ENCODE measurements at places on chromosomes 5 and 9. TPM values are rescaled to one million over a fixed set of nuclear protein-coding genes. Genes with fewer than 3 reads are reported as not detected.
A peak's percentile ranks its signal among the peaks of the same experiment; 100 is the strongest.

DNA sequence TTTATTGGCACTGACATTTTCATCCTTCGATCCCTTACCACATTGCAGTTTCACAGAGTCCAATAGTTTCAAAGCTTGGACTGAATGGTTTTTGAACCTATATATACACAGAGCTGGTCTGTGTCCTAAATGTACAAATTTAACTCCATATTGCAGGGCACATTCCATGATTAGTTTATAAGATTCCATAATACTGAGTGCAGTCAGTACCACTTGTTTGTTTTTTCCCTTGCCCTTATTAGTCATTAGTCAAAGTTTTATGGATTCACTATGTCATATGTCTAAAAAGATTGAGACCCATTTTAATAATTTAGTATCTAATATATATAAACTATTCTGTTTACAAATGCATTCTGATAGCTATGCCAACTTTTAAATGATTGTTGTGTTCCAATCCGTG lies 654.8 kb upstream of the MEF2C start:
- DNase-seq = no peak

- no peak for DNase-seq
Observed at GRCh38 chr5:51487952-51488351, 104.7 kb downstream of the ISL1 start.

DNA sequence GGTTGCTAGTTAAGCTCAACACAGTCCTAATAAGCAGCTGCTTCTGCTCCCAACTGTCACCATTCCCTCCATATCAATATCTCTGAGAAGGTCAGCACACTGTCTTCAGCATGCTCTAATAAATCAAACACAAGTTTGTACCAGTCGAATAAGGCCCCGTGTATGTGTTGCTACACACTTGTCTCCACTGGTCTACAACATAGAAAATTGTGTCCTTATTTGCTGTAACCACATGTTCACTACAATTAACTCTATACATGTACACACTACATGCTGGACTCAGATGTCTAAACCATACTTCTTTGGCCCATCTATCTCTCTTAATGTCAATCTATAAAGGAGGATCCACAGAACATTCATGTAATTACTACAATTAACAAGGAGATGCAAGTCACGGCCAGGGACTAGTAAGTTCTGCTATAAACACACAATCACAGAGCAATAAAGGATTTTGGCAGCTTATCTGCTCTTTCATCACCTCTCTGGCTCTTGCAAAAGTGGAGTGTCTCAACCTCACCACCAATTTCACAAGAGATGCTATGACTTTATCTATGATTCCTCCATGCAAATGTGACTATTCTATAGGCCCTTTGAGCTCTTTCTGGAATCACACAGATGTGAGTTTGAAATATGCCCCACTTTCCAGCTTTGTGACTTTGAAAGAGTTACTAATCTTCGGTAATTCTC lies 143.9 kb downstream of the SEMA5A start:
- no peak for DNase-seq

- no peak for DNase-seq
Observed at GRCh38 chr5:138615461-138615860, 40.3 kb upstream of the HSPA9 start.

- no peak for DNase-seq
Observed at GRCh38 chr5:121182788-121183490, 668.7 kb upstream of the FTMT start.

GRCh38 chr9:3858961-3859360 lies 333.2 kb upstream of the RFX3 start:
- DNase-seq = no peak

- DNase-seq = no peak
Observed at GRCh38 chr5:179607160-179607931, 16.1 kb downstream of the HNRNPH1 start.

GRCh38 chr9:4796988-4797853 lies 4.5 kb downstream of the RCL1 start:
- peak; percentile 55 for DNase-seq

ANXA2R gene
- 9.4 TPM for total RNA-seq

RARS1 gene
- total RNA-seq = 22.9 TPM

IFNB1 gene
- total RNA-seq = under 0.01 TPM

Data from hematopoietic multipotent progenitor cell (in vitro differentiated cells).